ENCODE measurements at places on chromosomes 1 and 21.

- DNase-seq = no peak
Measured at GRCh38 chr1:3074800-3075199, 5.8 kb downstream of the PRDM16 start.

- DNase-seq = no peak
Measured at GRCh38 chr1:118973531-118974137, 14.5 kb downstream of the TBX15 start.

- DNase-seq = no peak
Measured at GRCh38 chr1:112713466-112714312, 1.4 kb downstream of the PPM1J start.

DNA sequence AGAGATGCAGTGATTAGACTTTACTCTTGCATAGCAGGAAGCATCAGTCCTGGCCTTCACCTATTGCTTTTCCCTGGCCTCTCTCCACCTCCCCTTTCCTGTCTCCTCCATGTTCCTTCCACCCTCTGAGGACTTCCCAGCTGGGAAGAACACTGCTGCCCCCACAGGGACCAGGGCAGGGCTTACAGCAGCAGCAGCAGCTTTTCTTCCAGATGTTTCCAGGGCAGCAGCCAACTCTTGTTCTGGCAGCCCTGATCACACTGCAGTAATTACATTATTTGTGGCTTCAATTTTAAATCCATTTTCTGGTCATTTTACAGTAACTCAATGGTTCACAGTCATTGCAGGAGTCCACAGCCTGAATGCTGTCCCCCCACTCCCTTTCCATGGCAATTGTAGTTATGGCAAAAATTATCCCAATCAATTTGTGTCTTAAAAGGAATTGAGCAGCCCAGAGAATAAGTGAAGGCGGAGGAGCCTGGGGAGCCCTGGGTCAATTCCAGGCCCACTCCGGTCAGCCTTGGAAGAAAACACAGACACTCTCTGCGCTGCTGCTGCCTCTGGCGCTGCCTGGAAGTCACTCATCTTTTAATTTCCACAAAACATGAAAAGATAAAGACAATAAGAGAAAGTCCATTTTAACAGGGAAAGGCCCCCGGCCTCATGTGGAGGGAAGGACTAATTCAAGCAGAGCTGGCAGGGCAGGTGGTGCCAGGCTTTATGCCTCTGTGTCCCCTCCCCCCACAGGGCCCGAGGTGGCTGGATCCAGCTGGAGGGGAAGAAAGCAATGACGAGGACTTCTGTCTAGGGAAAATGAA is 148.6 kb downstream of the GRIK3 start:
- no peak for DNase-seq

DNA sequence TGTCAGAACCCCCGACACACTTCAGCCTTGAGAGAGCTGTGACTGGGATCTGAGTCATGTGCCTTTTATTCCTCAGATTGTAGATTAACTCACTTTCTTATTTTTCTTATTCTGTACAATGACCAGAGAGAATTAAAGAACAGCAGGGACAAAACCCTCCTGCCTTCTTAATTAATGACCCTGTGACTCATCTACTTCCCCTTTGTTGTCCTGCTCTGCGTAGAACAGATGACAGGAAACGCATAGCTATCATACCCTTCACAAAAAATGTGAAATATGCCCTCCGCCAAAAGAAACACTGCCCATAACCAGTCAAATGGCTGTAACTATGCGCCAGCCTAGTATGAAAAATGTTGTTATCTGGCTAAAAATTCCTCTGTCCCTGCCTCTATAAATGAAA is 9.1 kb upstream of the PADI2 start:
- DNase-seq = no peak

DNA sequence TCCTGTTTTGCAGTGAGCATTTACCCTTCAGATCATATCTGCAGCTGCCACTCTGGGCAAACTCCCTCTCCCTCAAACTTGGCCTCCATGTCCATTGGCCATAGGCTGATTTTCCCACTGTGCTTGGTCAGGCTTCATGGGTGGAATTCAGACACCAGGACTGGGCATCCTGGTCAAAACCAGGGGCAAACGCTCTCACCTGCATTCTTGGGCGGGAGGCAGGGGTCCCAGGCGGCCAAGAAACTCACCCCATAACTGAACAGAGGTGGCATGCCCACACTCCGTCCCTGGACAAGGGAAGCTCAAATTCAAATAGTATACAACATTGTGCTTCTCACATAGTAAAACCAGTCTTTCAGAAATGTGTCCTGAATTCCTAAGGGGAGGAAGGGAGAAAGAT is 81.1 kb upstream of the ZNF648 start:
- DNase-seq = no peak

DNA sequence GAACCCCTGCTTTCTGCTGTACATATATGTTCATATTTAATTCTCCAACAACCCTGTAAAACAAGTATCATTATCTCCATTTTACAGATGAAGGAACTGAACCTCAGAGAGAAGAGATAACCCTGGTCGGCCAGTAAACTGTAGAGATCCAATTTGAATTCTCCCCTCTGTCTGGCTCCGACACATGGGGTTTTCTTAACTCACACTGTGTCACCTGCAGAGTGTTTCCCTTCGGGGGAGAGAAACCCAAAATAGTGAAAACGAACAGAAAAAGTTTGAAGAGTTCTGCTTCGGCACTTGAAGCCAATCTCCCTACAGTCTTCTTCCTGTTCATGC is 17.4 kb upstream of the BCAR3 start:
- no peak for DNase-seq

GRCh38 chr1:167515893-167516321 is 2.4 kb downstream of the CD247 start:
- DNase-seq = no peak

- no peak for DNase-seq
Measured at GRCh38 chr1:53634571-53634979, 104.4 kb downstream of the GLIS1 start.

DNA sequence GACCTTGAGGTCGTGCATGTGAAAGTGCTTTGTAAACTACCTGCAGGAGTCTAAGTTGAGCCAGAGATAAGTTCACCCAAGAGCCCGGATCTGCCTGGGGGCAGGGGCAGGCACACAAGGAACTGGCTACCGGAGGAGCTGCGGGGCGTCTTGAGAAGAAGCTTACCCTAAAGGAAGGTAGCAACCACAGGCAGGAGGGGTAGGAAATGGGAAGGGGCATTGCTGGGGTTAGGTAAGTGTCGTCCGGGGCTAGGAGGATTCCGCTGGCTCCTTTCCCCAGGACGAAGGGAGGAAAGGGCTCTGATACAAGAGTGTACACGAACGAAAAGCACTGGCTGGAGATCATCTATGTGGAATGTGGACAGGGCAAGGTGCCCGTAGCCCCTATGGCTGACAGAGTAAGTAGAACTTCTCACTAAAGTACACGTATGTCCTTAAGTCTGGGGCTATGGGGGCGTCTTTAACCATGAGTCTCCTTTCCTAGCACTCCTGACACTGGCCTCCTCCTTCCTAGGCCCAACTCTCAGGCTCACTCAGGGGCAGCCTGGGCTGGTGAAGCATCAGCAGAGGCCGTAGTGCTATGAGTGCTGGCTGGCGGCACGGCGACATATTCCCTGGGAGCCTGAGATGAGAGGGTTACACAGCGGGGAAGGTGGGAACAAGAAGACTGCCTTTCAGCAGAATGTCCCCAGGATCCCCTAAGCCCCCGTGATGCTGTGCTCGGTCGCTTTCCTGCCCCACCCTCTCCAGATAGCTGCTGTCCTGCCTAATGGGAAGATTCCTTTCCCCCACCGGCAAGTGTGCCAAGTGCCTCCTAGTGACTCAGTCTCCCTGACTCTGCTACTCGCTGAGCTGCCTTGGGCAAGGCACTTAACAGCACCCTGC is 9.1 kb upstream of the GALNT2 start:
- DNase-seq = no peak

DNA sequence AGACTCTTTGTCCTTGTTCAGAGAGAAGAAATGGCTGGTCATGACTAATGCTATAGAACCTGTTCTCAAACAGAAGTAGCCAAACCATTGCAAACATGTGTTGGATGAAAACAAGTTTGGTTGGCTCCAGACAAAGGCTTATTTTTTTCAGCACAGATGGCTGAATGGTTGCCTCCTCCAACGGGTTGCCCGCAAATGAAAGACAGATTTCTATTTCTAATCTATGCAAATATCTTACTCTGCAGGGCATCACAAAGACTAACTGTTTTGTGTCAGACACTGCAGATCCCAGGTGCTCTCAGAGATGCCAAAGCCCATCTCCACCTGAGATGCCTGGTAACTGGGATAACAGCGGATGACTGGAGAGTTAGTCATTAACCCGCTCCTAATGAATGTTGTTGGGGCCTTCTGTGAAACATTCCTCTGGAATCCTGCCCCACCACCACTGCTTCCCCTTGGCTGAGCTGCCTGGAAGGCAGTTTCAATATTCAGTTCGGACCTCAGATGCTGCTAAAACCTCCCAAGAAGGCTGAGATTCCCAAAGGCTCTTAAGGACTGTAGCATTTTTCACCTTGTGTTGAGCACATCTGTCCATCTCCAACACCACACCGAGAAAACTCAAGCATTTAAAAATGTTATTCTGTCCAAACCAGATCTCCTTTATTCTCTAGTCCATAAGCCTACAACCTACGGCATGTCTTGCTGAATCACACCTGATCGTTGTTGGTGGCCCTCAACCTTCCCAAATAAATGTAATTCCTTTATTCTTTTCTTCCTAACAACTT is 104.4 kb downstream of the PTPN14 start:
- no peak for DNase-seq

DNA sequence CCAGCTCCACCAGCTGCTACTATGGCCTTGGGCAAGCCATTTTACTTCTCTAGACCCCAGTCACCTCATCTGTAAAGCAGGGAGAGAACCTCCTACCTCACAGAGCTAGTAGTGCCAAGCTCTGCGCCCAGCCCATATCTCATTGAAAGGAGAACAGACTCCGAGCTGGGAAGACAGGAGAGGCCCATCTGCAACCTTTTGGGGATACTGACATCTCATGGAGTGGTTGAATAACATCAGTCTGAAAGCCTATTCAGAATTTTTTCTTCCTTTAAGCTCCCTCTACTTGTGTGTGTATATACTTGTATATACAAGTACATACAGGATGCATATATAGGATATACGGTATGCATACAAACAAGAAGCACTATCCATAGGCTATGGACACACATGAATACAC is 279.5 kb upstream of the POU3F1 start:
- DNase-seq = no peak

GRCh38 chr1:158147869-158148268 is 32.8 kb upstream of the CD1D start:
- DNase-seq = no peak

DNA sequence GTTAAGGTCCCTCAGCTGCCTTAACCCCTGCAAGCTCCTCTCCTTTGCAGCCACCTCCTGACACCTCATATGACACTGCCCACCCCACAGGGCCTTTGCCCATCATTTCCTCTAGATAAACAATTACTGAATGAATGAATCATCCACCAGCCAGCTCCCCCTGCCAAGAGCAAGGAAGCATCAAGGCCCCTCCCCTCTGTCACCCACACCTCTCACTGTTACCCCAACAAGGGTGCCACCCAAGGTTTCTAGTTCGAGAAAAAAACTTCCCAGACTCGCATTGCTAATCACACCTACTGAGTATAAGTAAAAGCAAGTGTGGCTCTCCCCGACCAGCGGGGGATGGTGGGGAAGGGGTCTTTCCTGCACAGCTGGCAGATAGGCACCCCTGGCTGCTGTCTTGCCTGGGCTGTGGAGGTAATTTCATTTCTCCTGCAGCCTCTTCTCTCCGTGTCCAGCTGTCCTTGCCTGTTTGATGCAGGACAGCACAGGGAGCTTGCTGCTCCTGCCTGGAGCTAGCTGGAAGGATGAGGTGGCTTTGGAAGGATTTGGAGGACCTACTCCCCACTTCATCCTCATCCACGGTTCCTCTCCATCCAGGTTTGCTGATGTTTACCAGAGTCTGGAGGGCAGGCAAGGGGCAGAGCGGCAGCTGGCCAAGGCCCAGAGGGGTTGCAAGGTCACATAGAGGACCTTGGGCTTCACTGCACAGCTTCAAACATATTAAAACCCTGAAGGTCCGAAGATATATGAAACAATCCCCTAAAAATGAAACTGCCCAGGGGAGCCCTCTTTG is 33.1 kb upstream of the LBR start:
- DNase-seq = no peak

- no peak for DNase-seq
Measured at GRCh38 chr1:24996983-24997893, 67.2 kb upstream of the RUNX3 start.

DNA sequence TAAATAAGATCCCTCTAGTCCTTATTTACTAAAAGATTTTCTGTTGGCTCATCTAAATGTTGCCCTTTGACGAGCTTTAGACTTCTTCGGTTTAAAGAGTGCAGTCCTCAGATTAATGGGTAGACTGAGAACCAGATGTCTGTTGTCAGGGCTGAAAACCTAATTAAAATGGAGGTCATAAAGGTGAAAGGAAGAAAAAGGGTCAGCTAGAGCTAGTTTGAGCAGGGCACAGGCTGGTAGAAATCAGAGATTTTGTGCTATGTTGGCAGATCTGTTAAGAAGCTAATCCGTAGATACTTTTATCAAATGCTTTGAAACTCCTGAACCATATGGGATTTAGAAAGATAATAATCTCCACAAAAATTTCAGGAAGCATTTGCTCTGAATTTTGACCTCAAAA is 959.0 kb downstream of the PLA2G4A start:
- no peak for DNase-seq

DNA sequence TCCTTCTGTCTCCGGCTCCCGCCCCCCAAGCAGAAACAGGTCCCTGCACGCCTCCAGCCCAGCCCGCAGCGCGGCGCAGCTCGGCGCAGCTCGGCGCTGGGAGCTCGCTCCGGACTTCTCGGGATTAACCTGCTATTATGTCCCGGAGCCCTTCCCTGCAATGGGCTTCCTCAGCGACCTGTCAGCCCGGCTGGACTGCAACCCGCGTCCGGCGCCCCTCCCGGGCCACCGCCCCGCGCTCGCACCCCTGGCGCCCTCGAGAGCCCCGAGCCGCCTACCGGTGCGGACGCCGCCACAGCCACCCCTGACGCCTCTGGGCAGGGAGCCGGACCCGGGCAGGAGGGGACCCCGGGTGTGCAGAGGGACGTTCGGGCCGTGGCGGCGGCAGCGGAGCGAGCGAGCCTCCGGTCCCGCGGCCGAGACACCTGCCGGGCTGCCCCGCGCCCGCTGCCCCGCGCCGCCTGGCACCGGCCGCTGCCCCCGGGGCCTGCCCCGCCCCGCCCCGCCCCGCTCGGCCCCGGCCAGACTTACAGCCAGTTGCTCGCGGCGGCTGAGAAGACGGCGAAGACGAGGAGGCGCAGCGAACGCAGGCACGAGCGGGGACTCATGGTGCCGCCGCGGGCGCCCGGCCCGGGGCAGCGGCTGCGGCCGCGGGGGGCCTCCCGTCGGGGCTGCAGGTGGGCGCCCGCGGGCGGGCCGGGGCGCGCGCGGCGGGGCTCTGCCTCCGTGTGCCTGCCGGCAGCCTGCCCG is 407 bp downstream of the WNT4 start:
- no peak for DNase-seq

DNA sequence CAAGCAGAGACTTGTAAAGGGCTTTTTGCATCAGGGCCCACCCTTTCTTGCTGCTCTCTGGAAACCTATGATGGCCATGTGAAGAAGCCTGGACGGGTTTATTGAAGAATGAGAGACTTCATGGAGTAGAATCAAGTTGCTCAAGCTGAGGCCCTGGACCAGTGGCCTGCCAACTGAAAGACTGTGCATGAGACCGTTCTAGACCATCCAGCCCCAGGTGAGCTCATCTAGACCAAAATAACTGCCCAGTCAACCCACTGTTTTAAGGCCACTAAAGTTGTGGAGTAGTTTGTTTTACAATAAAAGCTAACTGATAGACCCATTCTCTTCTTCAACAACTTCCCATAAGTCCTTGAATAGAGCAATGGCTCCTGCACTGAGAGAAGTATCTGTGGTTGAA is 11.8 kb upstream of the ENAH start:
- no peak for DNase-seq

- DNase-seq = no peak
Measured at GRCh38 chr1:22044690-22045420, 7.7 kb upstream of the CDC42 start.

GRCh38 chr1:99758073-99758511 is 8.3 kb downstream of the FRRS1 start:
- DNase-seq = no peak

Data from NCI-H748 treated with DMSO at 0.1 percent for 48 hours (cell line).